ENCODE measurements at places on chromosomes 1 and 21. TPM values are rescaled to one million over a fixed set of nuclear protein-coding genes. Genes with fewer than 3 reads are reported as not detected.
A peak's percentile ranks its signal among the peaks of the same experiment; 100 is the strongest.

DNA sequence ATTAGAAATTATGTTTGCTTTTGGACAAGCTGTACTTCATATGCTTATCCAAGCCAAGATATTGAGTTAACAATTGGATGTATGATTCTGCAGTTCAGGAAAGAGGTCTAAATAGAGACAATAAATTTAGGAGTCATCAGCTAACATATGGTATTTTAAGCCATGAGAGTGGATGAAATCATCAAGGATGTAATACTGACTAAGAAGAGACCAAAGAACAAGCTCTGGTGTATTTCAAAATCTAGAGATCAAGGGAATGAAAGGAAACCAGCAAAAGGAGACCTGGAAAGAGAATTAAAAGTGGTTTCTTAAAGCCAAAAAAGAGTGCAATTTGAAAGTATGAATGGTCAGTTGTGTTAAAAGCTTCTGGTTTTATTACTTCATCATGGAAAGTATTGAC, 183.6 kb upstream of the BEND5 start:
- no peak for DNase-seq

GRCh38 chr1:244242446-244242845, 191.4 kb downstream of the ZBTB18 start:
- DNase-seq, result no peak

Gene SLC1A7
- total RNA-seq, result not detected

DNA sequence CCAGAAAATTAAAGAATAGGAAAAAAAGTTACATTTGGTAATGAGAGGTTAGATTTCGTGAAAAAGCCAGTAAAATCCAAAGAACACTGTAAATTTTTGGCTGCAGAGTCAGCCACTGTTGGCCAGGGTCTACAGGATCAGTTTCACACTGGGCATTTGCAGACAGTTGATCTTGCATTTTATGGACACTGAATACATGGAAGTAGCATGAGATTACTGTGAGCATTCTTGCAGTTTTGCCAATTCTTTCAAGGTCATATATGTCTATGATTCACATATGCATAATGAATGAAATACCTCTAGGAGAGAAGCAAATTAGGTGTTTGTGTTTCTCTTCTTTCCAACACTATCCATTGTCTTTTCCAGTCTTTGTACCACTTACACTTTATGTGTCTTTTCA, 200.8 kb upstream of the DPYD start:
- DNase-seq, result no peak

DNA sequence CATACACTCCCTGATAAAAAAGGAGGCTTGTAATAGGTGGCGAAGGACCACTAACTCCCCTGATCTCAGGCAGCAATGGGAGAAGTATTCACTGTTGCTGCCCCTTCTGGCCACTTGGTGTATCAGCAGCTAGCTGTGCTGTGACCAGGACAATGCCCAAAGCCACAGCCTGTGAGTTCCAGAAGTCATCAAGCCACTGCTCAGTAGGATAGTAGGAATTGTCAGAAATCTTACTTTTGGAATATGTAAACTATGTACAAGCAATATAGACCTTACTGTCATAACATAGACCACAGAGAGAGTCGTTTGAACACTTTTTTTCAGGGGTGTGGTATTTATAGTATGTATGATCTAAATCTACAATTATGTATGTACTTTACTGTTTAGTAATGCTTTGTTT, 248.3 kb upstream of the CAMK1G start:
- peak; percentile 80 for DNase-seq

DNA sequence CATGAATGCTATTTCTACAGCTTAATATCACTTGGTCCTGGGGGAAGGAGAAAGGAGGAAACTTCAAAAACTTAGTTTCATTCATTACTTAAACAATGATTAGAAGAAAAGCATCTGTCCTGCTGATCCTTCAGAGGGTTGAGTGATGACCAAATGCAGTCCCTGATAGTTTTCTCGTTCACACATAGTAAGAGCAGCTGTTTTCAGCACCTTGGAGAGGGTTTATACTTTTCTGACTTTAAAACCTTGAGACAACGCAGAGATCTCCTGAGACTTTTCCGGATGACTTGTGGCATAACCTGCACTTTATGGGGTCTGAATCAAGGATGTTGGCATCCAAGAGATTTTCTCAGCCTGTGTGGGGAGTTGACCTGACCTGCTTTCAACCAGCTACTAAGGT, 94.0 kb upstream of the KCND3 start:
- peak; percentile 75 for DNase-seq

DNA sequence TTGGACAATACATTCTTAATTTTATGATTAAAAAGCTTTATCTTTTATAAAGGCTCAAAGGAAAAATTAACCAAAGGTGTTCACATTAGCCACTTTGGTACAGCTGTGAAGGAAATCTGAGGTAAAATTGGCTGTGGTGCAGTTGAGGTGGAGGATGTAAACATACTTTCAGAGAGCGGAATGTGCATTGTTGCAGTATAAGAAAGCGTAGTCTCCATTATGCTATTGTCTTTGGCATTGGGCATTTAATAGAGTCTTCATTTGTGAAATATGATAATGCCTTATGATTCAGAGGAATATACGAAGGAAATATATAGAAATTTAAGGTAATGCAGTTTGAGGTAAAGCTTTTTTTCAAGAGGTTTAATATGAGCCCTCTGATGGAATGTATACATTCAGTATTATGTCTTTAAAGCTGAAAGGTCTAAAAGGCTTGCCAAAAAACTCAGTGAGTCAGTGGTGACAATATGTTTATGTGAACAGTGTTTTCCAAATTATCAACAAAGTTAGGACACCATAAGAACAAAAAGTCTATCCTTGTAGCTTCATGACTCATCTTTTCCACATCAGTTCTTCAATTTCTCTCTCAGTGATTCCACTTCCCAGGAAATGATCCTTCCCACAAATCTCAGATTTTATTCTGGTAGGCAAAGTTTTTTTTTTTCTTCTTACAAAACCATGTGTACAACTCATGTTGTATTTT, 26.9 kb upstream of the DDR2 start:
- no peak for DNase-seq

Gene ASPM
- 95.5 TPM for total RNA-seq

- no peak for DNase-seq
Measured at GRCh38 chr1:2466270-2466665, 9.8 kb upstream of the PLCH2 start.

GRCh38 chr1:161128591-161129420, 3.7 kb downstream of the DEDD start:
- no peak for DNase-seq

Gene PROK1
- total RNA-seq, result 0.12 TPM

Gene EDARADD
- total RNA-seq, result 1.7 TPM

GRCh38 chr1:39277879-39278278, 73.4 kb downstream of the MACF1 start:
- no peak for DNase-seq

- DNase-seq, result no peak
Measured at GRCh38 chr1:110490791-110491451, 28.1 kb downstream of the KCNA10 start.

- DNase-seq, result no peak
Measured at GRCh38 chr1:12305377-12305776, 75.5 kb downstream of the VPS13D start.

GRCh38 chr1:208410409-208410808, 166.2 kb upstream of the PLXNA2 start:
- no peak for DNase-seq

- DNase-seq, result peak; percentile 34
Measured at GRCh38 chr1:21781815-21782348, 1.1 kb downstream of the USP48 start.

GRCh38 chr1:24720152-24720551, 25.1 kb upstream of the CLIC4 start:
- no peak for DNase-seq

Data from neural progenitor cell (in vitro differentiated cells).